HS-5 (cell line): ENCODE measurements at places on chromosomes 3 and 15.

- no peak for DNase-seq
Observed at GRCh38 chr15:80587007-80587406, 108.1 kb upstream of the ABHD17C start.

- no peak for DNase-seq
Observed at GRCh38 chr15:71437919-71438318, 322.6 kb downstream of the THSD4 start.

DNA sequence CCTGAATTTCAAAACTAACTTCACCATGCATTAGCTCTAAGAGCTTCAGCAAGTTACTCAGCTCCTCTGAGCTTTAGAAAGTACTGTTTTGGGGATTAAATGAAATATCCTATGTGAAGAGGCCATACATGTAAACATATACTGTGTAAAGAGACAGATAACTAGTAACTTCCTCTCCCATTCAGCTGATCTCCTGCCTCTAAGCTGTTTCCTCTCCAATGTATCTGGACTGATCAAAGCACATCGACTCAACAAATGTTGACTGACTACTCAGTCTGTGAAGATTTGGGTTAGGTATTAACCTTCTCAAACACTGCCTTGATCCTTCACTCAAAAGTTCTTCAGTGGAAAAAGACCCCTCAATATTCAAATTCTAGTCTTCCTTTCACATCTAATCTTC is 82.0 kb downstream of the BOC start:
- DNase-seq = no peak

GRCh38 chr3:149390772-149391212 is 13.3 kb upstream of the TM4SF1 start:
- DNase-seq = no peak

DNA sequence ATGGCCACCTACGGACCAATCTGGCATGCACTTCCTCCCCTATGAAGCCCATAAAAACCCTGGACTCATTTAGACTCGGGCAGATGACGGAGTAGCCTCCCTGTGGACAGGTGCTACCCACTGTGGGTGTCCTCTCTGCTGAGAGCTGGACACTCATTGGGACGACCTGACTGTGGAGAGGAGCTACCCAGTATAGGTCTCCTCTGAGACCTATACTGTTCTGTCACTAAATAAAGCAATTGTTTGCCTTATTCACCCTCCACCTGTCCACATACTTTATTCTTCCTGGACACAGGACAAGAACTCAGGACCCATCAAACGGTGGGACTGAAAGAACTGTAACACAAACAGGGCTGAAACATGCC is 53.3 kb upstream of the CADM2 start:
- DNase-seq = no peak
